ENCODE measurements at places on chromosomes 11 and 22.

- DNase-seq, result no peak
These were observed 6.8 kb upstream of the GGA1 start for GRCh38 chr22:37601540-37602442.

GRCh38 chr22:36145881-36146280 is 14.7 kb downstream of the APOL3 start:
- no peak for DNase-seq

DNA sequence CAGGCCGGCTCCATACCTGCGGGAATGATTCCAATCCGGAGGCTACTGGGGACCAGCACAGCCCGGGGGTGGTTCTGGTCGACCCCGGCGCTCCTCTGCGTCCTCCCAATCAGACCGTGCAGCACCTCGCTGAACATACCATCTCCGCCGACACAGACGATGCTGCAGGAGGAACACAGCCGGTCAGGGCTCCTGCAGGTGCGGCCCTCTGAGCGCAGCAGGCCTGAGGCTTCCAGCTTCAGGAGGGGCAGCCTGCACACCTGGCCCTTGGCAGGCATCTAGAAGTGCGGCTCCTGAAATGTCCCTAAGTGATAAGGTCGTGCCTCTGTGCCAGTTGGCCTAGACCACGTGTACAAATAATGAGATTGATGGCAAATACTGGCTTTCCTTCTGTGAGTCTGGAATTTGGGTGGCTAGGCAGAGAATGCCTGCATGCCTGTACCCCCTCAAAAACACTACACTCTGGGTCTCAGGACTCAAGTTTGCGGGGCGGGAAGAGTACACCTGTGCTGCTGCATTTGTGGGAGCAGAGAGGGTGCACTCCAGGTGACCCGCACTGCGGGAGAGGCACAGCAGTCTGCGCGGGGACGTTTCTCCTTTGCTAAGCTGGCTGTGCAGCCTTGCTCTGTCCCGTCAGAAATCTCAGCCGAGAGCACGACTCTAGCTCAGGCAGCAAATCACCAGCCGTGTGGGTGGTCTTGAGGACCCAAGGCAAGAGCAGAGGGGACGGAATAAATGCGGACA is 30.1 kb downstream of the CERK start:
- no peak for DNase-seq

GRCh38 chr11:132992838-132993631 is 539.3 kb downstream of the OPCML start:
- DNase-seq, result no peak

GRCh38 chr11:81420668-81421250 is 1312.9 kb downstream of the FAM181B start:
- no peak for DNase-seq

- DNase-seq, result no peak
These were observed 21.0 kb downstream of the RTN4RL2 start for GRCh38 chr11:57481315-57481714.

GRCh38 chr22:38452373-38453065 is 2.5 kb downstream of the KCNJ4 start:
- DNase-seq, result no peak

DNA sequence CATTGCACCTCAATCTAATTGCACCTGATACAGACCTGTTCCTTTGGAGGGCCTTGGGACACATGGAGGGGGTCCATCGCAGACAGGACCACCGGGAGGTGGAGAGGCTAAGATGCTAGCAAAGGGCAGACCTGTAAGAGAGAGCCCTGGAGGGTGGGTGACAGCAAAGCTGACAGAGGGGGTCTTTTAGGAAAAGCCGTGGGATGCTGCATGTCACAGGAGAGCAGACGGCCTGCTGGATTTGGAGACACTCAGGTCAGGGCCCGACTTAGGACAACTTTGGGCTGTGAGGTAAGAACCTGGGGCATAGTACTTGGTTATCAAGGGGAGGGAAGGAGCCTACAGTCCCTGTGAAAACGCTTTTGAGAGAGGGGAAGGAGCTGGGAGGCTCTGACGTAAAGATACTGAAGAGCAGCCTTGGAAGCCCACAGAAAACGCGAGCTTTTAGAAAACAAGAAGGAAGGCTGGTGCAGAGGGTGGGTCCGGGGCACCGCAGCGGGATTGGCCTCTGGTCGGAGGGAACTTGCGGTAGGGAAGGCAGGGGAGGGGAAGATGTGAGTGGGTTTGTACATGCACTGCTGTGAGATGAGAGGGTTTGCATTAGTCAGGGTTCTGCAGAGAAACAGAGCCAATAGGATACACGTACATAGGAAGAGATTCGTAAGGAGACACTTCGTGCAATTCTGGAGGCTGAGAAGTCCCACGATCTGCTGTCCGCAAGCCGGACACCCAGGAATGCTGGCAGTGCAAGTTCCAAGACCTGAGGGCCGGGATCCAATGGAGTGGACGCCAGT is 868.5 kb downstream of the TBC1D22A start:
- DNase-seq, result no peak

DNA sequence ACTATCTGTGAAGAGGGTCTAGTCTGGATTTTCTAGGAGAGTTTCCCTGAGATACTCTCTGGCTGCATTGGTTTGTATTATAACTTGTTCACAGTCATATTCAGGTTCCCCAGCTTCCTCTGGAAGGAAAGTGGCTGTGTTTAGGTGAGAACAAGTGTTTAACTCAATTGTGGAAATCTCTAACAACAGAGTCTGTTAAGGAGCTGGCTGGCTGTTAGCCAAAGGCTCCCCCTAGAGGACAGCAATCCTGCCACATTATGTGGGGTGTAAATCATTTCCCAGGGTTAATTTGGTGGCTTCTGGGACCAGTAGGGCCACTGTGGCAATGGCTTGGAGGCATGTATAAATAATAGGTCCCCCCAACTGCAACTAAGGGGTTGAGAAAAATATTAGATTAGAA is 18.4 kb downstream of the MS4A6E start:
- no peak for DNase-seq

DNA sequence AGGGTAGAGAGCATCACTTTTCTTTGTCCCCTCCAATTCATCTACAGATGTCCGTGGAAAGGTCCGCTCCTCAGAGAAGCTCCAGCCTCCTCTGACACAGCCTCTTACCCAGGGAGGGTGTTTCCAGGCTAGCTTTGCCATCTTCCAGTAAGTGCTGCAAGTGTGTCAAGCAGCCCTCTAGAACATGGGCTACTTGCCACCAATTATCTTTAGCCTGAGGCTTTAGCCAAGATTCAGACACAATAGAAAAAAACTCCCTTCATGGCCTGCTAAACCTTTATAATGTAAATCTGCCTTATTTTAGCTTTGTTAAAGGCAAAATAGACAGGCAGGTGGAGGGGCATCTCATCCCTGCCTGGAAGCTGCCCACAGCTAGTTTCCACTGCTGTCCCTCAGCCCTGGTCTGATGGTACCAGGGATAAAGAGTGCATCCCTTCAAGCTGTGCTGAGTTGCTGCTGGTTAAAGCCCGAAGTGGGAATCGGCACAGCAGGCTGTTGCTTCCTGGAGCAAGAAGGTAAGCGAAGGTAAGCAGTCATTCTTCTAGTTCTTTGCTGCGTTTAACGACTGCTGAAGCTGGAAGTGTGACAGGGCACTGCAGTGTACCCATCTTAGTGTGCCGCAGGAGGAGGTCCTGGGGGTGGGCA is 190.1 kb upstream of the E2F8 start:
- DNase-seq, result no peak

- DNase-seq, result no peak
These were observed 467.3 kb downstream of the OPCML start for GRCh38 chr11:133064961-133065360.
